SW480 (cell line): ENCODE measurements at places on chromosomes 1 and 21.

DNA sequence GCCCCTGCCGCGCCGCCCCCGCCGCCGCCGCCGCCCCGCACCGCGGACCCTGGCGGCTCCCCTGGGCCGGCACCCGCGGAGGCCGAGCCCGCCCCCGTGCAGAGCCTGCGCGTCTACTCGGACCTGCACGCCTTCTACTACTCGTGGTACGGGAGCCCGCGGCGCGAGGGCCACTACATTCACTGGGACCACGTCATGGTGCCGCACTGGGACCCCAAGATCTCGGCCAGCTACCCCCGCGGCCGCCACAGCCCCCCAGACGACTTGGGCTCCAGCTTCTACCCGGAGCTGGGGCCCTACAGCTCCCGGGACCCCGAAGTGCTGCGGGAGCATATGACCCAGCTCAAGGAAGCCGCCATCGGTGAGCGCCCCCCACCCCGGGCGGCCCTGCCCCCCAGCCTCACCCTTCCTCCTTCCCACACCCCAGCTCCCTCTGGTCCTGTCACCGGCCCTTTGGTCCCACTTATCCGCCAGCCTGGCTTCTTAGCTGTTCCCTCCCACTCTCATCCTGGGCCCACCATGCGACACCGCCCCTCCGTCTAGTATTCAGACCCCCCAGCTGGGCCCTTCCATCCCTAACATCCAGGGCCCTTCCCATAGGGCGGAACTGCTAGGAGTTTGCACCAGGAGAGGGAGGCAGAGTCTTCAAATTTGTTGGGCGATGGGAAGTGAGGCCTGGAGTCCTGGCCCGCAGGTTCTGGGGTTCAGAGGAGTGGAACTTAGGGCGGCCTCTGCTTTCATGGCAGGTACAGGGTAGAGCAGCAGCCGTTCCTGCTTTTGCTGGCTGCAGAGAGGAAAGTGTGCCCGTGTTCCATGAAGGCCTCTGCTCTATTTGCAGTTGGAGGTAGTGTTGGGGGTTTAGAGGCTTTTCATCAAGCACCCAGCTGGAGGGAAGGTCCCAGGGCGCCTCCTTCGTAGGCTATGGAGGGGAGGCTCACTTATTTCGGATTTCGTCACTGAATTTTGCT, 1.0 kb downstream of the MANEAL start:
- no peak for DNase-seq

- DNase-seq = peak; percentile 78
Measured at GRCh38 chr1:116498789-116499628, 71.8 kb downstream of the CD58 start.

- peak; percentile 29 for DNase-seq
Measured at GRCh38 chr1:21594935-21595897, 73.9 kb downstream of the RAP1GAP start.

- DNase-seq = no peak
Measured at GRCh38 chr1:54615531-54616279, 7.6 kb downstream of the FAM151A start.

- DNase-seq = no peak
Measured at GRCh38 chr1:21668951-21669257, 253 bp downstream of the RAP1GAP start.

DNA sequence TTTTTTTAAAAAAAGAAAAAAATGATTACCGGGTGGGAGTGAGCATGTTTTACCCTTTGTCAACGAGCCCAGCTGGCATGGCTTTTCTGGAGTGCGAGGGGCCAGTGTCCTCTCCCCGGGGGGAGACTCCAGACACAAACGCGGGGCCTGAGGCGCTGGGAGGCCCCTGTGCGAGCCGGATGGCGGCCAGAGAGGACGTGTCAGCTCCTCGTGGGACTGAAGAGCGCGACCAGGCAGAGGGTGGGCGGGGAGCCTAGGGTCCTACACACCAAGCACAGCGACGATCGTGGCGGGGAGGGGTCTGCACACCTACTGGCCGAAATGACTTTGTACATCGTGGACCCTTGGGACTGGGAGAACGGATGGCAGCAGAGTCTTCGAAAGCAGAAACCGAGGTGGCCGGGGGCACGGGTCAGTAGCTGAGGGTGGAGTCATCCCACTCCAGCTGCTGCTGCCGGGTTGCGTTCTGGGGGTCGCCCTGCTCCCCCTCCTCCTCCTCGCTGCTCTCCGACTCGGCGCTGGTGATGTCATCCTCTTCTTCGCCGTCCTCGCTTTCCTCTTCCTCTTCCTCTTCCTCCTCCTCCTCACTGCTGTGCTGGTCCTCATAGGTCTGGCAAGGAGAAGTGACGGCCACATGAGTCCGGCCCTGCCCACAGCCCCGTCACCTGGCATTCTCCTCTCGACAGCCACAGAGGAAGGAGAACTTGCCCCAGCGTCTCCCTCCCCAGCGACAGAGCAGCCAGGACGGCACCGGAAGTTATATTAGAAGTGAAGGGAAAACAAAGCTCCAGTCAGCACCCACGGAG, 78.8 kb downstream of the PIK3CD start:
- no peak for DNase-seq

- DNase-seq = no peak
Measured at GRCh38 chr1:168827557-168827956, 98.6 kb upstream of the DPT start.

DNA sequence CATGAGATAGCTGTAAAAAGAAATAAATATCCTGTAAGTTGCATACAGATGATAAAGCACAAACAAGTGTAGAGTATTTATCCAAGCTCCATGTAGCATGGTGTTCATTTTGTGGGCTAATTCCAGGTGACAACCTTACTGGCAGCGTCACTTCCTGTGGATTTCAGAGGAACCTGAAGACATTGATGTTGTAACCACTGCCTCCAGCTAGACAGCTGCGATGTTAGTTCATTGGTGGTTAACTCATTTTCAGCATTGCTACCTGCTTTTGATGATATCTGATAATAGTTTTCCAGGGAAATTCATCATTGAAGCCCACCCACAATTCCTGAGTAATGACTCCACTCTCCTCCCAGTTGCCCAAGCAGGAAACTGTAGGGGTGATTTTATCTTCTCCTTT, 3.0 kb downstream of the HSD3B1 start:
- no peak for DNase-seq

DNA sequence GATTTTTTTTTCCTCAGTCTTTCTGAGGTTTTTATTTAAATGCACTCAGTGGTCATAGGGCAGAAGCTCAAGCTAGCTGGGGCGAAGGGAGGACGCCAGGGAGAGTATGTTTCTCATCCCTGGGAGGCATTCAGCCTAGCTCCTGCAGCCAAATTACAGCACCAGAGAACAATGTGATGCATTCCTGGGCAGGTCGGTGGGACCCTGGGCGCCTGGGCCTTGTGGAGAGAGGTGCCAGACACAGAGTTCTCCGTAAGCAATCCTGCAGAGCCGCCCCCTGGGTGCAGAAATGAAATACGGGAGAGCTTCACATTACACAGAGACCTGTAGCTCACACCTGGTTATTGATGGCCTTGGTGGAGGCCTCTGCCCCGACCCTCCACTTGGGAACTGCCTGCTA, 15.5 kb downstream of the WNT2B start:
- no peak for DNase-seq

DNA sequence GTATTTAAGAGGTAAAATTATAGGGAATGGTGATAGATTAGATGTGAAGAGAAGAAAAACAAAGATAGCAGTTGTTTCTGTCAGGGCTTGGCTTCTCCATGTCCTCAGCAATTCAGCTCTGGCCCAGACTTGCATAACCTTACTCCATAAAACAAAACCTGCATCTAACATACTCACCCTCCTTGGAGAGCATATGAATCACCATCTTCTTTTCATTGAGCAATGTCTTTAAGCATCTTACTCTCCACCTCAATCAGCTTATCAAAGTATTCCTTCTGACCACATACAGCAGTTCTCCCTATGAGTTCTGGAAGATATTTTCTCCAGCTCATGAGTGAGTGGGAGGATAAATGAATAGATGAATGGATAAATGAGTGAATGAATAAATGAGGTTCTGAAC, 49.0 kb downstream of the RAB3B start:
- DNase-seq = no peak

GRCh38 chr1:228786361-228787129, 51.3 kb downstream of the RHOU start:
- no peak for DNase-seq

DNA sequence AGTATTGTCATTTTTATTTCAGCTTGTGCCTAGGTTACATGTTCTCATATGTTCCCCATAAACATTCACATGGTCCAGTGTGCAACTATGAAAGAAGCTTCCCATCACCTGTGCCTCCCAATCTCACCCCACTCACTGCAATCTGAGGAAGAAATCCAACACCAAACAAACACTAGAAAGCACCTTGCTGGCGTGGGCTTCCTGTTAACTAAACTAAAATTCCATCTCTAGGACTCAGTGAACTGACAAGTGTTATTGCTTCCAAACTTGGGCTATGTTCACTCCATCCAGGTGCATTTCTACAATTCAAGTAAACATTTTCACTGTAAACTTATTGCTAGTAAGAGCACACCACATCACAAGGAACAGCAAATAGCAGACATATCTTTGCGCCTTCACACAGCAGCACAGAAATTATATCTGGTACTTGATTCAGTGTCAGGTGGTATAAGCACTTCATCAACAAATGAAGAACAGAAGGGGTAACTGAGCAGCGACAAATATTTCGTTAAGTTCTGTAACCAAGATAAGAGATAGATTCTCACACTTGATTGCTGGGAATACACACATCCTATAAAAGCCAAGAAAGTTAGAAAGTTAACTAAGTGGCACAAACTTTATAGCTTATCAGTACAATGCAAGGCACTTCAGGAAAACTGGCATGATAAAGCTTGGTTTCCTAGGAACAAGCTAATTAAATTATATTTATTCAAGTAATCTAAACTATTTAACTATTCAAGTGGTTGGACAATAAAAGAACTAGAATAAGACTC, 8.9 kb upstream of the KCNJ15 start:
- DNase-seq = no peak

DNA sequence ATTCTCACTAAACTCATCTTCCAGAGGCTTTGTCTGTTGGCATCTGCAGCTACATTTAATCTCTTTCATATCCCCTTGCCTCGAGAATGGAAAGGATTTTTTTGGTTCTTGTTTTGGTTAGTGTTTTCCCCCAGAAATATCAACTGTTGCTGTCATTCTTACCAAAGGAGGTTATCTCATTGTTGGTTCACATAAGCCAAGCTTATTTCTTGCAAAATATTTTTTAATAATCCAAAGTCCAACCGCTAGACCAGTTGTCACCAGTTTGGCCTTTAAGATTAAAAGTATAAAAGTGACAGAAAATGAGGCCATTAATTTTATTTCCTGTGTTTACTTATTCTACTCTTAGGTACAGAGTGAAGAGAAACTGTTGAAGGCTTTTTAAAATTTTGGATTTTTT, 66.5 kb upstream of the PROX1 start:
- no peak for DNase-seq

GRCh38 chr1:21572735-21573277, 63.6 kb downstream of the ALPL start:
- no peak for DNase-seq

- peak; percentile 70 for DNase-seq
Measured at GRCh38 chr21:41777951-41778815, 11.3 kb upstream of the RIPK4 start.

DNA sequence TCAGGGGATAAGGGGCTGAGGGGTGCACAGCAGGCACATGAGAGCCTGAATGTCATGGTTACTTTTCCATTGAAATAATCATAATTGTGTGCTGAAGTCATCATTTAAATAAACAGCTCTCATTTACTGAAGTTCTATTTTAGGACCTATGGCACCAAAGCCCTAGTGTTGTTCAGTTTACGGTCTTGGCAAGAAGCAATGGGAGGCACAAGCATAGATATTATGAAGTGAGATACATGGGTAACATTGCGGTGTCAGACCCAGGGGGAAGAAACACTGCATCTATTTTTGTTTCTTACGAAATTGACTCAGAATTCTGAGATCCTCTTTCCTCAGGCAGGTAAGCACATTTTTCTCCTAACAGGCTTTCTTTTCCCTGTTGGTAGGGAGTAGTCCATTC, 437.8 kb upstream of the PROX1 start:
- DNase-seq = no peak

DNA sequence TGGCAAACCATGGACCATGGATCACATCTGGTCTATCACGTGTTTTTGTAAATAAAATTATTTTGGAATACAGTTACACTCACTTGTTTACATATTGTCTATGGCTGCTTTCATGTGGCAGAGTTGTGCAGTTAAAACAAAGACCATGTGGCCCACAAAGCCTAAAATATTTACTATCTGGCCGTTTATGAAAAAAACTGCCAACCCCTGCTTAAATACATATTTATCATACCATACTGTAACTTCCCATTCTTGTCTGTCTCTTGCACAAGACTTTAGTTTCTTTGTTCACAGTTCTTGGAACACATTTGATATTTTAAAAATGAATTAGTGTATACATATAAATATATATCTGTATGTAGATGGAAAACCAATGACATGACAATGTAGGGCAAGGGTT, 141.5 kb downstream of the PAPPA2 start:
- no peak for DNase-seq

DNA sequence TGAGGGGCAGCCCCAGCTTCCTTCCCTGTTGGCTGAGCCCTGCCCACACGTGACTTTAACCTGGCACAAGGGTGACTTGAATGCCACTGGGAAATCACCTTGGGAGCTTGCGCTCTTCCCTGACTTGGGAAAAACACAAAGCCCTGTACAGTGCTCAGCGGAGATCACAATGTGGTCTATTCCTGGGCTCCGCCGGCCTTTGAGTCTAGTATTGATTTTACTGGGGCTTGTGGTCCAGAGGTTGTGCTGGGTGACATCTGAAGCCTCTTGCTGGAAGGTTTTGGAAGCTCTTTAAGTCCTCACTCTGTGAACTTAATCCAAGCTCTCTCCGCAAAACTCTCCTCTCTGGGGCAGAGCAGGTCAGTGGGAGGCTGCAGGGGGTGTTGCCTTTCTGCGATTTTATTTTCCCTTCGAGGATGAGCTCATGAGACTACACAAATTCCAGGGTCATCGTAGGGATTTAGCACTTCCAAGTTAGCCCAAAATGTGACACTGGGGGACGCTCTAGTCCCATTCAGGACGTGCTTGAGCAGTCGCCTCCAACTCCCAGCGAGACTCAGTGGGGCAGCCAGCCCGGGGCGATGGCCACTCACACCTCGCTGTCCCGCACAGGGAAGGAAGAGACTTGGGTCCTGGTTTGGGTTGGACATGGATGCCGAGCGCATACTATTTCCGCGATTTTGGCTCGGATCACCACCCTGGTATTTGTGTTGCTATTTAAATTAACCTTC, 291.9 kb upstream of the AJAP1 start:
- no peak for DNase-seq
